ENCODE measurements at places on chromosomes 13 and 19.

- DNase-seq = no peak
Observed at GRCh38 chr19:49488863-49489537, 1.6 kb downstream of the RPL13A start.

DNA sequence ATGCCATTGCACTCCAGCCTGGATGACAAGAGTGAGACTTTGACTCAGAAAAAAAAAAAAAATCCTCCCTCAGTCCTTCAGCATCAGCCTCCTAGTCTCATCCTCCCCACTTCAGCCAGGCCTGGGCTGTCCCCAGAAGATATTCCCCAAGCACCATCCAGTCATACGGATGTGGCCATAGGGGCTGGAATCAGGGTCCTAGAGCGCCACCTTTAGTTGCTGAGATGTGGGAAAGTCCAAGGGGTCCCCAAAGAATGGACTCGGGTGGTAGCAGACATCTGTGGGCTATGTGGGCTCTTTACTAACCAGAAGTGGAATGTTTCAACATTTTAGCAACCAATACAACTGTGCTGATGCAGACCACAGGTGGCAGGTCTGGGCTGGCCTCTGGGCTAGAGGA, 3.1 kb upstream of the TYROBP start:
- no peak for DNase-seq

- no peak for DNase-seq
Observed at GRCh38 chr19:50776131-50776530, 5.9 kb downstream of the GPR32 start.

DNA sequence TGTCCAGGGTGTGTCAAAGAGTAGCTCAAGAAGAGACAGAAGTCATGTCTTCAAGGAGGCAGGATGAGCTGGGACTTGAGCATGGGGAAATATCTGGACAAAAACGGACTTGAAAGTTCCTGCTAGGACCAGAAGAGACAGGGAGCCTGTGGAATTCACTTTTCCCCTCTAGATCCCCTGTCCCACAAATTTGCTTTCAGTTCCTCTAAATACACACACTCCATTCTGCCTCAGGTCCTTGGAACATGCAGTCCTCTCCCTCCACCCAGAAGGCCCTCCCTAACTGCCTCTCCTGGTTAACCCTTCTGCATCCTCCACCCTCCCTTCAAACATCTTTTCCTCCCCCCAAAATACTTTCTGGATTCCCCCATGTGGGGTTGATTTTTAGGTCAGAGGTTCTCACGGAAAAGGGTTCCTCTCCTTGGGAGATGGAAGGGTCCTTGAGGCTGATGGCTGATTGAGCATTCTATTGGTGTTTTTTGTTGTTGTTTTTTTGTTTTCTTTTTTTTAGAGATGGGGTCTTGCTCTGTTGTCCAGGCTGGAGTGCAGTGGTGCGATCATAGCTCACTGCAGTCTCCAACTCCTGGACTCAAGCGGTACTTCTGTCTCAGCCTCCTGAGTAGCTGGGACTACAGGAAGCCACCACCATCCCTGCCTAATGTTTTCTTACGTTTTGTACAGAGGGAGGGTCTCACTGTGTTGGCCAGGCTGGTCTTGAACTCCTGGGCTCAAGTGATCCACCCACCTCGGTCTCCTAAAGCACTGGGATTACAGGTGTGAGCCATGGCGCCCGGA, 6.9 kb upstream of the RETN start:
- no peak for DNase-seq

DNA sequence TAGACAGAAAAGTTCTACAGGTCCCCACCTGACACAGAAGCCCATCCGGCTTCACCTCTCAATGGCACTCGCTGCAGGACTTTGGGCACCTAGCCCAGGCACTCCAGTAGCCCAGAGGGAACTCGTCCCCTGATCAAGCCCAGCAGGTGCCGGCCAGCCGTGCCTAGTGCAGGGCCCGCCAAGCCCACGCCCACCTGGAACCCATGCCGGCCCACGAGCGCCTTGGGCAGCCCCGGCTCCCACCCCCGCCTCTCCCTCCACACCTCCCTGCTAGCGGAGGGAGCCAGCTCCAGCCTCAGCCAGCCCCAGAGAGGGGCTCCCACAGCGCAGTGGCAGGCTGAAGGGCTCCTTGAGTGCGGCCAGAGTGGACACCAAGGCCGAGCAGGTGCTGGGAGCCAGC, 268.8 kb downstream of the SLITRK1 start:
- DNase-seq = no peak

- DNase-seq = no peak
Observed at GRCh38 chr13:89923052-89923451, 1424.4 kb upstream of the MIR17HG start.

- no peak for DNase-seq
Observed at GRCh38 chr13:54373211-54373610, 1344.6 kb downstream of the OLFM4 start.

- no peak for DNase-seq
Observed at GRCh38 chr13:42369071-42369797, 97.3 kb downstream of the AKAP11 start.

DNA sequence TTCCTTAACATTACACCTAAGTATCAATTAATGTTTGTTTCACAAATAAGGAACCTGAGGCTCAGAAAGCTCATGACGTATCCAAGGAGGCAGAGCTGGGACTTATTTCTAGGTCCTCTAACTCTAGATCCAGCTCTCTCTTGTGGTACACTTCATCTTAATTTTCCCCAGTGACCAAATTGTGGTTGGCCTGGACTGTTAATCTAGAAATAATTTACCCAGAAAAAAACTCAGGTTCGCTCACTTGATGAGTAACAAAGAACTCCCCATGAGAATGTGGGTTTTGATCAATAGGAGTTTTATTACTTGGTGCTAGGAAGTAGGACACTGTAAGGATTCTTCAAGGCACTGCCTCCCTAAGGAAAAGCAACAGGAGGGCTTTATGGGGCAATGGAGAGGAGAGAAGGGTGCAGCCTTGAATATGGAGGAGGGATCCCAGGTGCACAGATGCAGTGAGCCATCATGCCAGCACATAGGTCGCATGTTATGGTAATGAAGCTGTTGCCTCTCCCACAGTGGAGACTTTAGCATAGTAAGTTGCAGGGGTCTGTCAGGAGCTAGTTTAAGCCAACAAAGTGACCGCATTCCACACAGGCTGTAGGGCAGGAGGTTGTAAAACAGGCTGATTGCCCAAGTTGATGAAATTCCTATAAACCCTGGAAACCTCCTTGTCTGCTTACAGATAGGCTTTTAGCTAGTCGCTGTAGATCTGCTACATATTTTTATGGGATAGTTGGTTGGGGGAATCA, 14.7 kb downstream of the RAP2A start:
- DNase-seq = no peak

- DNase-seq = peak; percentile 61
Observed at GRCh38 chr19:41774515-41774980, 19.2 kb downstream of the CEACAM6 start.

DNA sequence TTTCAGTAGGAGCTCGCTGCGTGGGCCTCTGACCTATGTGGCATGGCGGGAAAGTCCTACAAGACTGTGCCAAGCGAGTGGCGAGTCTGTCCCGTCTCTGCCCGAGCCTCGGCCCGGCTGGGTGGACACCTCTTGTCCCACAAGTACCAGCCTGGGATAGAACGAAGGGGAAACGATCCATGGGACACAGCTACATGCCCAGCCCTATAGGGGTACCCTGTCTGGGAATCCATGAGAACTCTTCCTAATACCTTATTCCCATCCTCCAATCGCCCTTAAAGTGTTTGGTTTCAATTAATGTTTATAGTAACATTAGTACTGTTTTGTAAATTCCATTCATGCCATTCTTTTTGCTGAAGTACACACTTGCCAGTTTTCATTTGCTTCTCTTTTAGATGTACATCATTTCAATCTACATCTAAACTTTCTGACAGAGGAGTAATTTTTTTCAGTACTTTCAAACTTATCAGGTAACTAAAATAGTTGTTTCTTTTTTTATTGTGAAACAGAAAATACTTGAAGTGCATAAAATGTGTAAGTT, 667 bp upstream of the ZNF790 start:
- DNase-seq = no peak

GRCh38 chr13:110894086-110894485, 20.8 kb downstream of the ANKRD10 start:
- DNase-seq = no peak

- no peak for DNase-seq
Observed at GRCh38 chr13:86792153-86792651, 879.0 kb upstream of the SLITRK5 start.

- no peak for DNase-seq
Observed at GRCh38 chr19:54871696-54872095, 2.3 kb upstream of the FCAR start.

DNA sequence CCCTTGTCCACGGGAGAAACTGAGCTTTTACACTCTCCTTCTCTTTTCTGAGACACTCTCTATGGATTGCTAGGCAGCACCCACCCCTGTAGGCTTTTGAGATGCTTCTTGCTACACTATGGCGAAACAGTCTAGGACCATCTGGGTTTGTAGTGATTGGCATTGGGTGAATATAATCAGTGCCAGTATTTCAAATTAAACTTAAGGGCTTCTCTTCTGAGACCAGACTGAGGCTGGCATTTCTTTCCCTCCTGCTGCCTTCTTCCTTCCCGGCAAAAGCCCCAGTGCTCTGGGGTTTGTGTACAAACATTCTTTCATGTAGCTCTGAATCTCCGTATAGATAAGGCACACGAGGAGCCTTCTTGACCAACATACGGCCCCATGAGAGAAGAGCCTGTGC, 276.7 kb downstream of the SLC7A1 start:
- DNase-seq = no peak

DNA sequence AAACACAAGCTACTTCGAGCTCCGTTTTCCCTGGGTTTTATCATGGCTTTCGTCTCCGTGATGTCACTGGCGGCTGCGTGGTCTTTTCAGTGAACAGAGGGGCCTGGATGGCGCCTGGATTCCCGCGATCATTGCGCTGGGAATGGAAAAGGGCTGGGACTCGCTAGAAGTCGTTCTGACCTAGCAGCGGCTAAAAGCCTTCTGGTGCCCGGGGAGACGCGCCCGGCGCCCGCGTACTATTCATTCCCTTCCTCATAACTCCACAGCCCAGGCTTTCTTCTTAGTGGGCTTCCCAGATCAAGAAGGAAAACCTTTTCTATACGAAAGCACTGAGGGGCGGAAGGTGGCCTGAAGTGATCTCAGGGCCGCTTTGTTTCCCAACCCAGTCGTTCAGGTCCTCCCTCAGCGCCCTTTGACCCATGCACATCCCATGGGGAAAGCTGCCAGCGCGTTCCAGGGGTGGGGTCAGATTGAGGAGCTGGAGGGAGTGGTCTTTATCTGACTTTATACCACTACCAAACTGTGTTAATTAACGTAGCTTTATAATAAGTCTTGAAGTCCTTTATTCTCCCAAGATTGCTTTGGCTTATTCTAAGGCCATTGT, 96.6 kb downstream of the ELF1 start:
- DNase-seq = peak; percentile 13

GRCh38 chr13:44040818-44041100, 161.1 kb downstream of the LACC1 start:
- DNase-seq = no peak

DNA sequence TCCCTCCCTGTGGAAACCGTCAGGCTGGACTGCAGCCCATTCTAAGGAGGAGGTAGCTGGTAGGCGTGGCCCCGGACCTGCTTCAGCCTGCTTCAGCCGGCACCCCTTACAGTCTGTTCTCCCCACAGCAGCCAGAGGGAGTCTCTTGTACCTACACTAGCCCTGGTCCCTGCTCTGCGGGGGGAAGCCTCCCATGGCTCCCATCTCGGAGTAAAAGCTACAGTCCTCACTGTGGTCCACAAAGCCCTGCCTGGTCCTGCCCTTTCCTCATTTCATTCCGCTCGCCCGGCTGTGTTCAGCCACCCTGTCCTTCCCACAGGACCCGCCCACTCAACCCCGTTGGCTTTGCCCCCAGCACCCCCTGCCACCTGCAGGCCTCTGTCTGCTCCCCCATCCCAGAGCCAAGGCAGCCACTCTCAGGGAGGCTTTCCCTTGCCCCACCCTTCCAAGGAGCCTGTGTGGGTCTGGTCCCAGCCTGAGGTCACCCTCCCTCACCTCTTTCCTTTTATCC, 1.3 kb downstream of the PGLYRP1 start:
- DNase-seq = no peak

- peak; percentile 65 for DNase-seq
Observed at GRCh38 chr19:2613507-2614295, 88.8 kb downstream of the GNG7 start.

- no peak for DNase-seq
Observed at GRCh38 chr13:29771247-29771646, 79.2 kb downstream of the UBL3 start.

DNA sequence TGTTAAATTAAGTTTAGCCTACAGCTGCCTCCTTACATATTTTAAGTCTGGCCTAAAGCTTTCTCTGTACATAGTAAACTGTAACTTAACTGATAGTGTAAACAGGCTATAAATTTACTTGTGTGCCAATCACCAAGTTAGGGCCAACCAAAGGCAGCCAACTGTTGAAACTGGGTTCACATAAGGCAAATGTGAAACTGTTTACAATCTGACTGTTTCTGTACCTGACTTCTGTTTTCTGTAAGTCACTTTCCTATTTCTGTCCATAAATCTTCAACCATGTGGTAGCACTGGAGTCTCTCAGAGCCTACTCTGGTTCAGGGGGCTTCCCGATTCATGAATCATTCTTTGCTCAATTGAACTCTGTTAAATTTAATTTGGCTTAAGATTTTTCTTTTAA, 103.1 kb downstream of the RAP2A start:
- no peak for DNase-seq

GRCh38 chr13:40206241-40207000, 460.0 kb downstream of the FOXO1 start:
- peak; percentile 71 for DNase-seq

DNA sequence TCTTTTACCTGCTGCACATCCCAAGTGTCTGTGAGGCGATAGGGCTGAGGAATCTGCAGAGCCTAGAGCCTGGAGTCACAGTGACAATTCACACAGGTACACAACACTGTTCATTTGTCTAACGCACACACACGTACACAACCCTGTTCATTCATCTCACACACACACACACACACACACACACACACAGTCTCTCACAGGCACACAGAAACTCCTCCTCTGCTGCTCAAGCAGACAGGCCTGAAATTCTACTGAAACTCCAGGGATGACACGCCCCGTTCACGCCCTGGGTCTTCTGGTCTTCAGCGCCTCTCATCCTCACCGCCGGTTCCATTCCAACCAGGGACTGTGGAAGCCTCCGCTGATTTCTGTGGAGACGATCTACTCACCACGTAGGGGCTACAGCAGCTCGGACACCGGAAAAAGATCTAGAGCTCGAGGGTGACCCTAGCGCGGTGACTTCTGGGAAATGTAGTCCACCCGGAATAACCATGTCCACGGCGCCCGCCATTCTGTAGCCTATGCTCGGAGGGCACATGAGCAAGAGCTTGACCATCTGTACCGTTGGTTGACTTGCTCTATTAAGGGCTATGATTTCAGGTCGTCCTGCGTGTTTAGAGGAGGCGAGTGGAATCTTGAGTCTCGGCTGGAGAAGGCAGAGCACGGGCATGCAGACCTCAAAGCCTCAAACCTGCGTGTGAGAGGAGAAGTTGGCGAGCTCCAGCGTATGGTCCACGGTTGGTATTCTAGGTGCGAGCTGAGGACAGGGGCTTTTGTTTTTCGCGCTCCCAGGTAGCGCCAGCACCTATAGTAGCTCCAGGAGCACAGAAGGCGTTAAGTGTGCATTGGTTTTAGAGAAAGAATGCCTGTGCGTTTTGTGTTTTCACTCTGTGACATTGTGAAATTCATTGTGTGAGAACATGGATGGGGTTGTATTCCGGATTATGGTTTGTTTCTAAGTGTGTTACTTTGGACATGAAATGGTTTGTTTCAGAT, 33.4 kb downstream of the ZNF45 start:
- DNase-seq = peak; percentile 57
